ENCODE measurements at places on chromosomes 1 and 21. TPM values are rescaled to one million over a fixed set of nuclear protein-coding genes. Genes with fewer than 3 reads are reported as not detected.

ARHGEF11 gene
- total RNA-seq: 18.3 TPM

NPHS2 gene
- not detected for total RNA-seq

PRAMEF10 gene
- total RNA-seq: not detected

C1orf94 gene
- not detected for total RNA-seq

ATP1A4 gene
- not detected for total RNA-seq

CRB1 gene
- 0.06 TPM for total RNA-seq

FLG gene
- total RNA-seq: not detected

All from A549 treated with RU486 at 1 μM for 4 hours (cell line).